ENCODE measurements at places on chromosomes 11 and 22. TPM values are rescaled to one million over a fixed set of nuclear protein-coding genes. Genes with fewer than 3 reads are reported as not detected.

Gene WT1
- polyA plus RNA-seq, result not detected

Gene APBB1
- 173 TPM for polyA plus RNA-seq

Gene ANKRD42
- 4.4 TPM for polyA plus RNA-seq

Gene CECR2
- not detected for polyA plus RNA-seq

Gene PATE2
- polyA plus RNA-seq, result not detected

Gene CBLIF
- not detected for polyA plus RNA-seq

Gene SAMM50
- polyA plus RNA-seq, result 62.3 TPM

Gene SCO2
- 4.9 TPM for polyA plus RNA-seq

Gene OR52H1
- not detected for polyA plus RNA-seq

Gene GP1BB
- not detected for polyA plus RNA-seq

Gene FOLR1
- not detected for polyA plus RNA-seq

Gene TRPC6
- polyA plus RNA-seq, result not detected

Gene CNTF
- polyA plus RNA-seq, result not detected

Gene ESAM
- polyA plus RNA-seq, result 4.1 TPM

Gene PLAAT5
- polyA plus RNA-seq, result not detected

Gene GTPBP1
- polyA plus RNA-seq, result 16.9 TPM

Gene ROBO4
- polyA plus RNA-seq, result not detected

Gene LRRC4C
- not detected for polyA plus RNA-seq

Gene RFPL1
- polyA plus RNA-seq, result not detected

Gene SULT4A1
- not detected for polyA plus RNA-seq

Gene DGCR8
- polyA plus RNA-seq, result 4.1 TPM

Gene LINC01488
- not detected for polyA plus RNA-seq

Gene P2RY6
- not detected for polyA plus RNA-seq

Gene TRIM3
- polyA plus RNA-seq, result 1.6 TPM

Gene LARGE1
- not detected for polyA plus RNA-seq

Gene CASP5
- polyA plus RNA-seq, result not detected

Gene NCAM1
- polyA plus RNA-seq, result 0.06 TPM

Gene PSMC3
- polyA plus RNA-seq, result 106 TPM

Gene TRIOBP
- polyA plus RNA-seq, result 6.7 TPM

Gene DEPDC7
- polyA plus RNA-seq, result 3.9 TPM
